ENCODE measurements at places on chromosomes 7 and 10. TPM values are rescaled to one million over a fixed set of nuclear protein-coding genes. Genes with fewer than 3 reads are reported as not detected.
A peak's percentile ranks its signal among the peaks of the same experiment; 100 is the strongest.

DNA sequence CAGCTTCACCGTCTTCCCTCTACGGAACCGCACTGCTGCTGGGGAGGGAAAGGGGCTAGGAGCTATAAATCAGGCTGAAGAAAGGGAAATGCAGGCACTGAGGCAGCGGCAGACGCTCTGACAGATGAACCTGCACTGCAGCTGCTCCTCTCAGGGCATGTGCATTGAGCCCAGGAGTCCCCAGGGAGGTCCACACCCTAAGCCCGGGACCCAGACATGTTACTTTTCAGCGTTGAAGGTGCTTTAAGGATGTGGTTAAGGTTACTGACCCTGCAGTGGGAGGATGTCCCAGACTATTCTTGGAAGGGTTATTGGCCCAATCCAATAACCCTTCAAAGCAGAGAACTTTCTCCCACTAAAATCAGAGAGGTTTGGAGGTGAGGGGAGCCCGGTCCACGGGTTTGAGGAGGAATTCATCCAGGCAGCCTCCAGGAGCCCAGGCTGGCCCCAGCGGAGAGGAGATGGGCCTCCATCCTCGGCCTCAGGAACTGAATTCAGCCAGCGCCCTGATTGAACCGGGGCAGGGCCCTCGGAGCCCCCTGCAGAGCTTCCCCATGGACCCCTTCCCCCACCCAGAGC is 75.4 kb downstream of the ADARB2 start:
- DNase-seq, result no peak

DNA sequence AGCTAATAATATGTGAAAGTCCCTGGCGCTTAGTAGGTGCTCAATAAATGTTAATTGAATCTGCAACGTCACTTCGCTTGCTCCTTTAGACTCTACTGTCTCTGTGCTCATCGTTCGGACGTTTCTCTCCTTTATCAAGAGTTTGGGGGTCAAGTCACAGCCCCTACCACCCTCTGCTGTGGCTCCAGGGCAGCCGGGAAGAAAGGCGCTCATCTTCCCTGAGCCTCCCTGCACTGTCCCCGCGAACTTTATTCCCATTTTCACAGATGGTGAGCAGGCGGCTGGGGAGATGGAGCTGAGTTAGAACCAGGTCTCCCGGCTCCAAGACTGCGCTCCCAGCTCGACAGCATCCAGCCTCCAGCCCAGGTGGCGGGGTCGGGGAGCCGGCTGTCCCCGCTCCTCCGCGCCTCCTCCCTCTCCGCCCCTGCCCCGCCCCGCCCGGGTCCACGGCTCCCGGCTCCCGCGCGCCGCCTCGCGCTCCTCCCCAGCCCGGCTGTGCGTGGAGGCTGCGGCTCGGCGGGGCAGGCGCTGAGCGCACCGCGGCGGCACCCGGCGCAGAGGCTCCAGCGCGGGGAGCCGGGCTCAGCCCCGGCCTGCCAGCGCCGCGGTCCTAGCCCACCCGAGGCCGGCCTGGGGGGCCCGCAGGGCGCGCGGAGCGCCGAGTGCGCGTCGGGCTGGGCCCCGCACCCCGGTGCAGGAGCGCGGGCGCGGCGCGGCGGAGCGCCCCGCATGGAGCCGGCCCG is at the start of gene CLEC2L:
CLEC2L (plus strand) TSS at position 487 of the 743 bp plus-strand sequence; CDS start at position 730, 243 bp downstream.
- DNase-seq, result peak; percentile 70

GRCh38 chr10:4041635-4042034 is 256.6 kb upstream of the KLF6 start:
- no peak for DNase-seq

The SLC25A40 gene
- total RNA-seq, result 13.5 TPM

The OPALIN gene
- total RNA-seq, result not detected

- DNase-seq, result no peak
These were observed 147.1 kb upstream of the IGFBP3 start for GRCh38 chr7:46068159-46068558.

- no peak for DNase-seq
These were observed 32.5 kb downstream of the MTERF1 start for GRCh38 chr7:91847876-91848588.

- DNase-seq, result no peak
These were observed 53.5 kb upstream of the UNC5B start for GRCh38 chr10:71158902-71159301.

All from glutamatergic neuron (in vitro differentiated cells).